ENCODE measurements at places on chromosomes 2 and 18.

DNA sequence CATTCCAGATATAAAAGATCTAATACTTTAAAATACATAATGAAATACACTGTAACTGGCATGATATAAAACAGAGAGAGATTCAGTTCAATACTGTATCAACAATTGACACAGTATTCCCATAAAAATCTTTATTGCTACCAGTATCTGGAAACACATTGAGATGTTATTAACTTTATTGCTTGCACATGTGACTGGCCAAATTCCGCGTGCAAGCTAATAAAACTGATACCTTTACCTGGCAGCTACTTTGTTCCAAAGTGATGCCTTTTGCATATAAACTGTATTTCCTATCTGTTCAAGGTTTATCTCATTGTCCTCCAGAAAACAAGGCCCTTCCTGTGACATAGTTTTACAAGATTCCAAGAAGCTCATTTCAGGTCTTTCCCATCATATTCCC lies 15.4 kb upstream of the REG1B start:
- no peak for DNase-seq

GRCh38 chr2:162333968-162334367 lies 10.0 kb upstream of the GCA start:
- no peak for DNase-seq

- DNase-seq = no peak
Observed at GRCh38 chr2:47089083-47089464, 66.0 kb downstream of the STPG4 start.

DNA sequence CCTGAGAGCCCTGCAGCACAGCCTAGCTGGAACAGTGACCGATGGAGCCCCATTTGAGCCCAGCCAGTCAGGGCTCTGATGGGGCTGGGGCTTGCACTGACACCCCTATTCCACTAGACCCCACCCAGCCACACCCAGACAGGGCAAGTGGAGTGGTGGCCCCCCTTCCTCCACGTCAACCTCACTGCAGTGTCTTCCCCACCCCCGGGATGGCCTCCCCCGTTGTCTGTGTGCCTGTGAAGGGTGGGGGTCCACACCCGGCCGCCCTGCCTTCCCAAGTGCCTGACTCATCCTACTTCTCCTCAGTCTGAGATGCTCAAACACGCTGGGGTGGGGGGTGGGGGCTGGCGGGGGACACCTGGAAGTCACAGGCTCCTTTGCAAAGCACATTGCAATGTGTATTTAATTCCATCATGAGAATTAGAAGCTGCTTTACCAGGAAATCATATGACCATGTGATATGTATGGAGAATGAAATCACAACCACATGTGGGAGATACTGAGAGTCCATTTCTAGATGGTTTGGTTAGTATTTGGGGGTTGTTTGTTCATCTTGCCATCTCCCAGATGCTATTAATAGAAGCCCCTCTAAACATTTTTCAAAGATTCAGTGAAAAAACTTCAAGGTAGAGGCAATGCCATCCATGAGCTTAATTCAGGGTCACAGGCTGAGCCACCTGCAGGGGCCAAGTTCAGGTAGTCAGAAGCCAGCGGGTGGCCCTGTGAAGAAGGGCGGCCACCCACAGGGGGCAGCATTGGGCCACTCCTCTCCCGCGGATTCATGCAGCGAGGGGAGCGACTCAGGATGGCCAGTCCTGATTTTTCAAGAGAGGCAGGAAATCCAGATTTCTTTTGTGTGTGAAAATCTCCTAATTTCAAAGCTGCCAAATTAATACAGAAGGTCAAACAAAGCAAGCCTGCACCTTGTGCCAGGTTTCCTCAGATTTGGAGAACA lies 22.7 kb upstream of the GMPPA start:
- peak; percentile 49 for DNase-seq

- no peak for DNase-seq
Observed at GRCh38 chr2:155169317-155169716, 470.8 kb downstream of the KCNJ3 start.
